Activated naive CD8-positive, alpha-beta T cell treated with anti-CD3 and anti-CD28 coated beads, Interleukin-2, amount 50 U/mL, for 24 hours (primary cell): ENCODE measurements at places on chromosomes 1 and 21.

DNA sequence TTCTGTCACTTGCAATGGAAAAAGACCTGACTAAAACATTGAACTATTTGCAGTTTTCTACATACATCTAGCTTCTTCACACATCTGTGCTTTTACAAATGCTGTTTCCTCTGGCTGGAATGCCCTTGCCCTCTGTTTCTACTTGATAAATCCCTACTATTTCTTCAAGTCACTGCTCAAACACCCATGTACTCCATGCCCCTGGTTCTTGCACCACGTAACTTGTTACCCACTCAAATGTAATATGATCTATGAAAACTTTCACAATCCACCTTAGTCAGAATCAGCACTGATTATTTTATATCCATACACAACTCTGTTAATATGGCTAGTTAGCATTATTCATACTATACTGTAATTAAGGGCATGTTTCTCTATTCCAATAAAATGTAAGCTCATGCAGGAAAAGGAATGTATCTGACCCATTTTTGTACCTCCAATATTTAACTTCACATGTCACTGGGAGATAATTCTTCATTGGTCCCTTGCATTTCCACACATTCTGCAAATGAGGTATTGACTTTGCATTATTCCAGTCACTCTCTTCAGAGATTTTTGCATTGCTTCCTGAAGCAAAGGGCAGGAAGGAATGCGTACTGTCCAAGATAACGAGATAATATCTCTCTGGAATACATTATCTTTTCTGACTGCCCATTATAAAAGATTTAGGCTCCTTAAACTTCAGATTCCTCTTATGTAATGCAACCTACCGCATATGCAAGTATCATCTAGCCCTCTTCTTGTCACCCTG is 158.3 kb downstream of the COL24A1 start:
- DNase-seq: no peak

DNA sequence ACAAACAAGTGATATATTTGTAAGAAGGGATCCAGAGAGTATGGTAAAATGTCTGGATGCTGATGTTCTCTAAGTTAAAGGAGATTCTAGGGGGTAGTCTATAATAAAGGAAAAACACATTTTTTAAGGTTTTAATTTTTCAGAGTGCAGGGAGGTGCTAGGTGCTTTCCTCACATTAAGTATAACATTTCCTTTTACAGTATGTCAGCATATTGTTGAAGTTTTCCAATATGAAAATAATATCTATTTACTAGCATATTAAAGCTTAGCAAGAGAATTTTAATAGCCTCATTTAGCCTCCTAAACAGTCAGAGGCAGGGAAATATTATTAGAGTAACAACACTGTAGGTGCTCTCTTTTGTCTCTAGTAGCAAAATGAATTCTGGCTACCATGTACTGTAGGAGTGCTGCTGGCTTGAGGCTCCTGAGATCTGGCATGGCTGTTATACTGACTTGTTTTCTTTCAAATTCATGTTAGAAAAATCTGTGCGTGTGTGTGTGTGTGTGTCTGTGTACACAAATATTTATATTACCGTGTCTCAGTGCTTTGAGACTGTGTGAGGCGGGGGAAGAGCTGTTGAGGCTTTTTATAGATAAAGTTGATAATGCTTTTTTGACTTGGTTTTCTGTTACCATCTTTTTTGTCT is 71.0 kb downstream of the POU2F1 start:
- DNase-seq: no peak

DNA sequence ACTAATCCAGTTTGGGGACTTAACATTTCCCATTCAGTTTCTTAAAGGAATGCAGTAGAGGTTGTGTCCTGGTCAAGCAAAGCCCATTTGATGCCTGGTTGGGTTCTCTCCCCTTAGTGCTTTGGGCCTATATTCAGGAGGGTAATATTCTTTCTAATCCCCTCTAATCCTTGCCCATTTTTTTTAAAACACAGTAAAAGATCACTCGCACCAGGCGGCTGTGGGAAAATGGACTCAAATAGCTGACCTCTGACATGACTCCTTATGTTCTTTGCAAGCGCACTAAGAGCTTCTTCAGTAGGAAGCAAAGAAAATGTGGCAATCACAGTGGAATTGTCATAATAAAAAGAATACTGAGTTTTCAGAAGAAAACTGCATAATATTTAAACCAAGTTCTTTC is 49.9 kb downstream of the WNT2B start:
- DNase-seq: no peak

DNA sequence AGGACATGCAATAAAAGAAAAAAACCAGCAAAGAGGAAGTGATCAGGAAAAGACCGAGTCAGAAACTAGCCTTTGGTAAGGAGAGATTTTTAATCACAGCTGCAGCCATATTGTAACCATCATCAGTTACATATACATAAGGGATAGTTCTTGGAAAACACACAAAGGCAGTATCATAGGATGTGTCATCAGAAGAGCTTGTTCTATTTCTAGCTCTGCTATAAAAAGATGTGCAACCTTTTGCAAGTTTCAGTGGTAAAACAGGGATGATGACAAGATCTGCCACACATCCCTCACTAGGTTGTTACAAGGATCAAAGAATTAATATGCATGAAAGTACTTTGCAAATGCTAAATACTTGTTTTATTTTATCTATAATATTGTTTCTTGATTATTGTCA is 342.0 kb downstream of the VAV3 start:
- no peak for DNase-seq

DNA sequence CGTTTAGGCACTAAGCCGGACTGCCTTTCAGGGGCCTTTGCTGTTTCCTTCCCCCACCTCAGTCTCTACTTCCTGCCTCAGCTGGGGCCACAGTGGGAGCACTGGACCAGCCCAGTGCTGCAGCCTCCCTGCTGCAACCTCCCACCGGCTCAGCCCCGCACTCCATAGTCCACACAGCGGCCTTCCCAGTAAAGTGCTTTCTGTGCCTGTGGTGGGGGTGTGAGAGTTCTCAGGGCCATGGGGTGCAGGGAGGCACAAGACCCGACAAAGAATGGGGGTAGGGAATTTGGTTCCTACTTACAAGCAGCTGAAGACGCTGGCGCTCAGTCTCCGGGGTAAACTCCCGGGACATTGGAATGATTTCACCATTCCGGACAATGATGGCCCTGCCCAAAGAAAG is 3.5 kb downstream of the PPM1J start:
- DNase-seq: no peak

DNA sequence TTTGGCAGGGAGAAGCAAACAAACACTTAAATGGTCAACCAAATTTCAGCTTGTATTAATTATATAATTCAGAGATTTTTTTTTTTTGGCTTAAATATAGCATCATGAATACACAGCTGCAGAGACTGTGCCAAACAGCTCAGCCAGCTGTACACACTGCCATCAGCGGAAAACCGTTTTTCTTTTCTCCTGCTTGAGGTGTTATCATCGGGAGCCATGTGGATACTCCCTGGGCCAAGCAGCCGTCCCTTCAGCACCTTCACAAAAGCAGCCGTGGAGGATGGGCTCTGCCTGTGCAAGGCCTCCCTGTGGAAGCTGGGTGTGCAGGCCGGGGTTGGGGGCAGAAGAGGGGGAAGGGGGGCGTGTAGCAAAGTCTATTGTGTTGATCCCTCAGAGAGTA is 85.0 kb downstream of the NUF2 start:
- no peak for DNase-seq

DNA sequence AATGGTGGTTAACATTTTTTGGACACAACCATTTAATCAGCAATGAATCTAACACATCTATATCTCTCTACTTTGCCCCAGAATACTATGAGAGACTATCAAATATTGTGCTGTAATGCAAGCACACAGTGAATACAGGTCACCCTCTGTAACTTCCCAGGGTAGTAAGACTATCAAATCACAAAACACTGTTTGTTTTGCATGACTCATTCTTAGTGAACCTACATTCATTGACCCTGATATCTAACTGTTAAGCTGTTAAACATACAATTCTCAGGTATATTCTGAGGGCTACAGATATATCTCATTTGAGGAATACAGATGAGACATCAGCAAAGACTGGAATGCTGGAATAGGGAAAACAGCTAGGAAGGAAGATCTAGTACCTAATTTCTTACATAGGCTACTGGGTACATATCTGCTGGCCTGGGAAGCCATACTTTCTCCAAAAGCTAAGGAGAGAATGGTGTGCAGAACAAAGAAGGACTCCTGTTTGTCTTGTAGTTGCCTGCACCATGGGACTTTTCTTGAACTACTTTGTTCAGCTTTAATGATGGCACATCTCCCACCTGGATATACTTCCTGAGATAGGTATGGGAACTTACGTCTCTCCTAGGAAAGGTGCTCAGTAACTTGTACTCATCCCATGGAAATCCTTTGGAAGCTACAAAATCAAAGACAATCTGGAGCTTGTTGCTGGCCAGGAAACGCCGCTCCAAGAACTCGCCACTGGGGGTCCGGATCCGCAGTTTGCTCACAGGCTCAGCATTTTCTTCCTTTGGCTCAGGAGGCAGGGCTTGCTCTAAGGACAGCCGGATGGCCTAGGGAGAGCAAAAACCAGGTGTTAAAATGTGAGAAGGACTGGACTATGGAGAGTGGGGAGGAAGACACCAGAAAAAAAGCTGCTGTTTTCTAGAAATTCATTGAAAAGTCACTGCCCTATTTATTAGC is 51.9 kb upstream of the DMRTA2 start:
- no peak for DNase-seq

DNA sequence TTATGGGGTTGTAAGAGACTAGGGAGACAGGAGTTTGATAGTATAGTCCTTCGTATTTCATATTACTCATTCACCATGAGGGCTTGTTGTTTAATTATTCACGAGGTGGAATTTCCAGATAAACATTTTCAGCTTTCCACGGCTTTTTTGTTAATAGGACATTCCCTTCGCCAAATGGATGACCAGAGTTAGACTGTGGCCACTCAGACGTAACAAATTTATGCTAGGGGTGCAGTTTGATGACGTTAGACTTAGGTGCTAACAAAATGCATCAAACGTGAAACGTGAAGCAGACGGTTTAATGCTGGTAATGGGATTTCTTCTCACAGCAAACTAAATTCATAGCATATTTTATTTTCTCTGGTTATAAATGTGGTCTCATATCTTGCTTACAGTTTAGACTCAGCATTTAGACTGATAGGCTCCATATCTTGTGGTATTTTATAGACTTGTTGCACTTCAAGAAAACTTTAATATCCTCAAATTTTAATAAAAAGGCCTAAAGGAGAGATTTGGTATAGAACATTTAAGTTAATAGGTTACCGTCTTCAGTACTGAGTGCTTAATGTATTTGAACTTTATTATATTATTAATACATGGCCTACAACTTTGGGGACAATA is 2.3 kb downstream of the DHX9 start:
- DNase-seq: no peak

DNA sequence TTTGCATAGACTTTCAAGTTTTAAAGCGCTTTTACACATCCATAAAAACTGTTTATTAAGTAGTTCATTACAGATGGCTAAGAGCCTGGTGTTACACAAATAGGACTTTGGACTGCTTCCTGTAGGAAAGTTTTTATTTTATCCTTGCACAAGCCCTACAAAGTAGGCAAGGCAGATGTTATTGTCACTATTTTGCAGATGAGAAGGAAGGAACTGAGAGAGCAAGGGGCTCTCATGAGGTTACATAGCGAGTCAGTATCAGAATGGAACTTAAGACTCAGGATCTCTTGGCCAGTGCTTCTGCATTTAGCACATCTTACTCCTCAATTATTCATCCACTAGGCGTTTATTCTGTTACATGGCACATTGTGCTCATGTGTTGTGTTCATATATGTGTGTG is 2.6 kb upstream of the MAPKAPK2 start:
- no peak for DNase-seq

- no peak for DNase-seq
Measured at GRCh38 chr1:181789395-181789794, 272.1 kb downstream of the ZNF648 start.

GRCh38 chr1:77686796-77687518 is 4.5 kb upstream of the ZZZ3 start:
- DNase-seq: no peak

GRCh38 chr1:19632211-19632610 is 11.9 kb upstream of the NBL1 start:
- no peak for DNase-seq

- DNase-seq: no peak
Measured at GRCh38 chr1:14707531-14708445, 109.3 kb downstream of the KAZN start.

DNA sequence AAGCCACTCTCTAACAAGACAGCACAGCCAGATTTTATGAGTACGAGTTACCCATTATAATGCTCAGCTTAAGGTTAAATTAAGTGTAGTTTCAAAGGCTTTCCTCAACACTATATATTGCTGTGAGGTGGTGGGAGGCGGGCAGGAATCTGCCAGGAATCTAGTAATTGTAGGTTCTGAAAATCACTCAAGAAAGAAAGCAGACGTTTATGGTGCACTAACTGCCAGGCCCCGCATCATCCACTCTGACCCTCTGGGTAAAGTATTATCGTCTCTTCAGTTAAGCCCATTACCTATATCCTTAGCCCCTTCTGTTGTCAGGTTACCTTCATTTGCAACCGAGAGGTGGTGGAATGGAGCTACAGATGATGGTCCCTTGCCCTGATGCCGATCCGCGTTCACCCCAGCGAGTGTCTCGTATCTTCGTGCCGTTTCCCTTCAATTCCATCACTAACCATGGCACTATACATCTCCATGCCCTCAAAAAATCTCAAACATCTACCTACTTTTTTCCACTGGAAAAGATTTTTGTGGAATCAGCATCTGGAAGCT is 12.4 kb downstream of the HMGN1 start:
- DNase-seq: no peak

DNA sequence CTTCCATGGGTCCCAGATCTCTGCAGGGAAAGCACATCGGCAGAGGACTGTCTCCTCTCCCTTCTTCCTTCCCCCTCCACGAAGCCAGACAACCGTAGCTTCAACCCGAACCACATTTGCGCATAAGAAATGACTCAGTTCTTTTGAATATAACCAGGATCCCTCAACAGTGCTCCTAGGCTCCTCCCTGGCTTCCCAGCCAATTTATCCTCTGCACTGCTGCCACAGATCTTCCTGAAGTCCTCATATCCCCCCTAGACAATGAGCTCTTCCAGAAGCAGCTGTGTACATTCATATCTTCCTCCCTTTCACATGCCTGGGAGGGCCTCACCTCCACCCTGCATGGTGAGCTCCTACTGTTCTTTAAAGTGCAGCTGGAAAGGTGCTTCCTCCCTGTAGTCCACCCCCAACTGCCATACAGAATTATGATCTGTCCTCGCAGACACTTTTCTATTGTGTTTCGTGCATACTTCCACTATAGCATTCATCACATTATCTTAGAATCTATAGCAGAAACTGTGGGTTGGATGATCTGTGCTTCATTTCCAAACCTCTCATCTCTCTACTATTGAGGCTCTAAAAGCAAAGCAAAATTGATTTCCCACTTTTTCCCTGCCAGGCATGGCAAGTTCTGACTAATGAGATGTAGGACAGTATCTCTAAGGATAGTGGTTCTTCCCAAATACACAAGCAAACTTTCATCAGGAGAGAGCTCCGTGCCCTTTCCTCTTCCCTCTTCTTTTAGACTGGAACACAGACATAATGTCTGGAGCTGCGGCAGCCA is 179.3 kb upstream of the HMGB4 start:
- DNase-seq: no peak

GRCh38 chr1:42950116-42950481 is 8.6 kb downstream of the SLC2A1 start:
- DNase-seq: no peak

GRCh38 chr1:209689477-209689876 is 14.3 kb downstream of the G0S2 start:
- no peak for DNase-seq

GRCh38 chr1:10947181-10947580 is 65.3 kb upstream of the TARDBP start:
- no peak for DNase-seq

GRCh38 chr1:93595266-93595665 is 86.4 kb downstream of the BCAR3 start:
- no peak for DNase-seq
